ENCODE measurements at places on chromosomes 5 and 9. TPM values are rescaled to one million over a fixed set of nuclear protein-coding genes. Genes with fewer than 3 reads are reported as not detected.

Gene CER1
- not detected for total RNA-seq

Gene CNTFR
- 0.37 TPM for total RNA-seq

Gene LRRC19
- not detected for total RNA-seq

Gene AGTPBP1
- 20.5 TPM for total RNA-seq

Gene FAM81B
- total RNA-seq, result not detected

Gene MRPS27
- total RNA-seq, result 167 TPM

Gene NDUFS6
- 29.3 TPM for total RNA-seq

All from subcutaneous preadipocyte (primary cell).